ENCODE measurements at places on chromosomes 12 and 14.

DNA sequence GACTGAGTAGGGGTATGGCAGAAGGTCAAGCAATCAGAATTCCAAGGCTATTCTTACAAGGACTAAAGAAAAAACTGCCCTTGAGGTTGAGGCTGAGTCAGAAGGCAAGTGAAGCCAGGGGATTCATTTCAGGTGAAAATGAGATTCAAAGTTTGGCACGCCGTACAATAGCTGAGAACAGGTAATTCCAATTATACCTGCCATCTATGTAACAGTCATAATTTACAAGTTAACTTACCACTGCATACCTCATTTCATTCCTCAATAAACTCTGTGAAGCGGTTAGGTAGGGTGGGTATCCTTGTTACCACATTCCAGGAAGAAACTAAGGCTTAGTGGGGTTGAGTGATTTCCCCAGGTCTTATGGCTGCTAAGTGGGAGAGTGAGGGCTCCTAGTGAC lies 64.1 kb downstream of the STON2 start:
- no peak for DNase-seq

GRCh38 chr12:107429006-107429705 lies 256.4 kb upstream of the PWP1 start:
- DNase-seq: no peak

- no peak for DNase-seq
These were observed 28.2 kb downstream of the FOXA1 start for GRCh38 chr14:37566811-37567371.

DNA sequence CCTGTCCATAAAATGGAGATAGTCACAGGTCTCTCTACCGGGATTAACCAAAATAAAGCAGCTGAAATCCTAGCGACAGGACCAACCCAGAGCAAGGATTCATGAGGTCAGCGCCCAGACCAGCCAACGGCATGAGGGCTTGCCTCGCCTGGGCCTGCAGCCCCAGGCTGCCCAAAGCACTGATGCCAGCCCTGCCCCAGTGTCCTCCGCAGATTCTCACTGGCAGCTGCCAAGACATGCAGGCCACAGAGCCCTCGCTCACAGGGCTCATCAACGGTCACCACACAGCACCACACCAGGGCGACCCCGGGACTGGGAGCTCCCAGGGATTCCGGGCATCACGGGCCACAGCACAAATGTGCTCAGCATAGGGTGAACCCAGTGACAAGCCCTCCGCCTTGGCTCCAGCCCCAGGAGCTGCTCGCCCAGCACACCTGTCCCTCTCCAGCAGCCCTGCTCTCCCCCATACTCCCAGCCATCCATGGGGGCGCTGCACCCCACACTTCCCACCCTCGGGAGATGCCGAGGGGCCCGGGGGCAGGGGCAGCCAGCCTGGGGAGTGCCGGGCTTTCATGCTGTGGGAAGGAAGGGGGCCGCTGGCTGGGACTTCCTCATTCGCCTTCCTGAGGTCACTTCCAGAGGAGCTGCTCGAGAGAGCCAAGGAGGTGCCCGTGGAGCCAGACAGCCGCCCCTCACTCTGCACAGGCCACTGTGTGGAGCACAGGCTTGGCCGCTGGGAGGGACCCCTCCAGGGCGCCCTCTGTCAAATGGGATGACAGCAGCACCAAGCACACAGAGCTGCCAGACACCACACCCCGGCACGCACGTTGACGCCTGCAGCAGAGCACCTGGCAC lies 14.1 kb downstream of the RAB35 start:
- DNase-seq: no peak

GRCh38 chr14:96797582-96798349 lies 584 bp downstream of the VRK1 start:
- DNase-seq: no peak

DNA sequence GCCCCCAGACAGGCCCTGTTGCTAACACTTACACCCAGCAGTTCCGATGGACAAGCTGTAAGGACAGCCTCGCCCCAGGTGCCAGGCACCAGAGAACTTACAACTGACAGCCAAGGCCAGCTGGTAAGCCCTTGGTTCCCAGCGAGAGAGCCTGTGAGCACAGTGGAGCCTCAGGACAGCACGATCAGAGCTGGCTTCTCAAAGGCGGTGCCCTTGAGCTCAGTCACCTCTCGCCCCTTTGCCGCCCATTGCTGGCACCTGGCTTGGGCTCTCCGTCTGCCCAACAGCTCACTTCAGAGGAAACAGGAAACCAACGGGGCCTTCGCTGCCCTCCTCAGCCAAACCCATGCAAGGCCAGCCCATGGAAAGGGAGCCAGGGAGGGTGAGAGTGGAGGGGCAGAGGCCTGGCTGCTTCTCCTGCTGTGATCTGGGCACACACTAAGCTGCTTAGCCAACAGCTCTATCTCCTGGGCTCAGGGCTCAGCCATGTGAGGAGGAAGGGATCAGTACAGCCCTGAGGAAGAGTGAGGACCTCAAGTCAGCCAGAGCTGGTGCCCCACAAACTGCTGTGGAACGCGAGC lies 98.5 kb downstream of the SINHCAF start:
- DNase-seq: no peak

DNA sequence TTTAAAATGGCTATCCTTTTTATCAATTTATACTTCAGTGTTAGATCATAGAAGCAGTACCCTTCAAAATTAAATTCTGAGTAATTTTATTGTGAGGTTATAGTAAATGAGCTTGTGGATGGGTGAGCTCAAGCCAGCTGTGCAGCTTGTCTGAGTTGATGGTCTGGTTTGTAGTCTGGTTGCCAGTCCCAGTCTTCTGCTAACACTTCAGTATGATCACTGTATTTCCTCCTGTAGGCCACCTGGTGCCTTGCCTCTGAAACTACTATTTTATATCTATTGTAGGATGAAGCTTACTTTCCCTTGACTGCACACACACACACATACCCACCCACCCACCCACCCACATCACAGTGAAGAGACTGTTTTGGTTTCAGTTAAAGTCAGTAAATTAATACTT lies 496.4 kb downstream of the PCNX1 start:
- DNase-seq: no peak

DNA sequence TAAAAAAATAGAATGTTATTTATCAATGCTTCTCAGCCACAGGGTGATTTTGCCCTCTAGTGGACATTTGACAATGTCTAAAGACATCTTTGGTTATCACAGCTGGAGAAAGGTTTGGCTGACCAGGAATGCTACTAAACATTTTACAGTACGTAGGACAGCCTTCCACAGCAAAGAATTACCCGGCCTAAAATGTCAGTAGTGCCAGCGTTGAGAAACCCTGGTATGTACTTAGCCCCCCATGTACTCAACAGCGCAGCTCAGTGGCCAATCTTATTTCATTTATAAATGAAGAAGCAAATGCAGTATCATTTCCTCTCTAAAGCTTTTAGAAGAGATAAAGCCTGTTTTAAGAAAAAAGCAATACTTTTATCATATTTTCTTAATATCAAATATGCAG lies 5.8 kb downstream of the MARK3 start:
- peak; percentile 17 for DNase-seq

DNA sequence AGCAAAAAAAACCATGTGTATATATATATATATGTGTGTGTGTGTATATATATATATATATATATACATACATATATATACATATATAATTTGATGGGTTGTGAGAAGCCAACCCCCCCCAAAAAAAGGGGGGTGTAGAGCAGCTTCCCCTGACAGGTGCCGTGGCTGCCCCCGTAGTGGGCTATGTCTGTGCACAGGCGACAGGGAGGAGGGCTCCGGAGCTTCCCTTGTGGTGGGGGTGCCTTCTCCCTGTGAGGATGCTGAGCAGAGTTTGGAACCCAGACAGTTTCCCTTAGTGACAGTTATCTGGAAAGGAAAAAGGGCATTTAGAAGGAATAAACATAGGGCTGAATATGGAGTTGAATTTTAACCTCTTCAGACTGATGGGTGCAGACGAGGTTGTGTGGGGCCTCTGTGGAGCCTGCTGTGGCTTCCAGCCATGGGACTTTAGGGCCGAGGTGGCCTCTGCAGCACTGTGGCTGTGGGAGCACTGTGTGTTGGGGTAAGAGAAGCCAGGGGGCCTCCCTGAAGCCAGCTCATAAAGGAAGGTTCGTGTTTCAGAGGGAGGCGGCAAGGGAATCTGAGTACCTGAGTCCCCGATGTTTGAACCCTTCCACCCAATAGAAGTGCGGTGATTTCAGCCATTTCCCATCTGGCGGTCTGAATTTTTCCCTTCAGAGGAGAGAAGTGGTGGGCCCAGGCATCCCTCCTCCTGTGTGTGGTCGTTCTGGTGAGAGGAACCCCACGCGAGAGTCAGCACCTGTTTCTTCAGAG lies 19.8 kb downstream of the XRCC3 start:
- DNase-seq: no peak

GRCh38 chr12:67358781-67359338 lies 89.7 kb downstream of the CAND1 start:
- no peak for DNase-seq

GRCh38 chr12:8065991-8066594 lies at the start of gene C3AR1:
TSS of gene C3AR1 (minus strand) at chr12:8066359. CDS start at chr12:8060185, 6,174 bp downstream.
- no peak for DNase-seq

DNA sequence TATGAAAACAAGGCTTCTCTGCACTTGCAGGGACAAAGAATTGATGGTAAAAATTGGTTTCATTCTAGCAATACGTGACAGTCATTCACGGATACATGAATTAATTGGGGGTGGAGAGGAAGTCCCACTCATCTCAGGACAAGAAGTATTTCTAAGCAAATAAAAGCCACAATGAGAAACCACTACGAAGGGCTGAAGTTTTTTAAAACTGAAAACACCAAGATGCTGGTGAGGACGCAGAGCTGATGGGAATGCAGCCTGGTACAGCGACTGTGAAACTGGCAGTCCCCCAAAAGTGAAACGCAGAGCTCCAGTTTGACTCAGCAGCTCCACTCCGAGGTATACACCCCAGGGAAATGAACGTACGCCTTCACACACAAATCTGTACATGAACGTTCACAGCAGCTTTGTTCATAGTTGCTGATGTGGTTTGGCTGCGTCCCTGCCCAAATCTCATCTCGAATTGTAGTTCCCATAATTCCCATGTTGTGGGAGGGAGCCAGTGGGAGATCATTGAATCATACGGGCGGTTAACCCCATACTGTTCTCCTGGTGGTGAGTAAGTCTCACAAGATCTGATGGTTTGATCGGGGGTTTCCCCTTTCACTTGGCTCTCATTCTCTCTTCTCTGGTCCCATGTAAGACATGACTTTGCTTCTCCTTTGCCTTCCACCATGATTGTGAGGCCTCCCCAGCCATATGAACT lies 89.0 kb downstream of the SCARB1 start:
- DNase-seq: no peak

GRCh38 chr12:91511795-91512420 lies 329.3 kb upstream of the DCN start:
- no peak for DNase-seq

DNA sequence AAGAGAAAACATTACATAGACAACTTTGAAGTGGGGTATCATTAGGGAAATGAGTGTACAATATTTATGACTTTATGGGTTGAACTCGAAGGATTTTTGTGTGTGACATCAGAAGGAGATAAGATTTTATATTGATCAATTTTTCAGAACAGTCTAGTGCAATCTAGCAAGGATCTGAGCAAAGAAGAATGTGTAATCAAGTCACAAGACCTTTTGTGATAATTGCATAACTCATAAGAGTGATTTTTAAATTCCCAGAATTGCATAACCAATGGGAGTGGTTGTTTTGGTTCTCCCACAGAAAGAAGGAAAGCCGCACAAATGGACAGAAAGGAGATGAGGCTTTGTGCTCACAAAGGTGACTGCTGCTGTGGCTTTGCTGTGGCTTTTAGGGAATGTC lies 441.8 kb upstream of the FLRT2 start:
- no peak for DNase-seq

GRCh38 chr12:123717350-123717749 lies 5.2 kb downstream of the ATP6V0A2 start:
- DNase-seq: no peak

- no peak for DNase-seq
These were observed 115.0 kb upstream of the RPH3A start for GRCh38 chr12:112676507-112676906.

GRCh38 chr12:47317175-47317915 lies 237.6 kb upstream of the AMIGO2 start:
- no peak for DNase-seq

GRCh38 chr14:75636100-75636692 lies 24.5 kb downstream of the ERG28 start:
- DNase-seq: no peak

GRCh38 chr12:75844985-75845384 lies 186.6 kb downstream of the PHLDA1 start:
- DNase-seq: no peak

- no peak for DNase-seq
These were observed 18.4 kb downstream of the SAV1 start for GRCh38 chr14:50649691-50650090.

All from stimulated activated CD8-positive, alpha-beta memory T cell treated with anti-CD3 and anti-CD28 coated beads, Interleukin-15, amount 100 ng/mL, for 1 hour (primary cell).